Mesendoderm (in vitro differentiated cells): ENCODE measurements at places on chromosomes 6 and 20.
A peak's percentile ranks its signal among the peaks of the same experiment; 100 is the strongest.

DNA sequence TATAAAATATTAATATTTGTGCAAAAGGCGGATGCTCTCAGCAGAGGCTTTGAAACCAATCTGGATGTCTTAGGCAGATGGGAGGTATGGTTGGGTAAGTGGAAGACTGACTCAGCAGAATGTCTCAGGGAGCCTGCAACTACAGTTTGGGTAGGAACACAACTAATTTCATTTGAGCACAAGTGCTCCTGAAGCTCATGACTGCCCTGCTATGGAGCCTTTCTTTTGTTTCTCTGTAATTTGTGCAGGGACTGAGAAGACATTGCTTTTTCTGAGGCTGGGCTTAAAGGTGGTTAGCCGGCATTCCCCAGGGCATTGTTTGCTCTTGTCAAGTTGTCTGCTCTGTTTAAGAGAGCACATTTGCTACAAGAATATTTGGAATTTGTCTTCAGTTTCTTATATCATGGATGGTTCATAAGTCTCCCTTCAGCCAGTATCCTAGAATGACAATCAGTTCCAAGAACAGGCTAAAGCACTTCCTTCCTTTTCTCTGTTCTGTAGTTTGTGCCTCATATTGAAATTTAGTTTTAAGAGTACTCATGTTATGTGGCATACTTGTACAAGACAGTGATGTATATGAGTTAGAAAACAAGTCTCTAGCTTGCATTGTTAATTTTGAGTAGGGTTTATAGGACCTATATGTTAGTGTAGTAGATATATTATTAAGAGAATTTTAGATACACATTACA is 208.3 kb downstream of the ZFAND3 start:
- DNase-seq: peak; percentile 39

DNA sequence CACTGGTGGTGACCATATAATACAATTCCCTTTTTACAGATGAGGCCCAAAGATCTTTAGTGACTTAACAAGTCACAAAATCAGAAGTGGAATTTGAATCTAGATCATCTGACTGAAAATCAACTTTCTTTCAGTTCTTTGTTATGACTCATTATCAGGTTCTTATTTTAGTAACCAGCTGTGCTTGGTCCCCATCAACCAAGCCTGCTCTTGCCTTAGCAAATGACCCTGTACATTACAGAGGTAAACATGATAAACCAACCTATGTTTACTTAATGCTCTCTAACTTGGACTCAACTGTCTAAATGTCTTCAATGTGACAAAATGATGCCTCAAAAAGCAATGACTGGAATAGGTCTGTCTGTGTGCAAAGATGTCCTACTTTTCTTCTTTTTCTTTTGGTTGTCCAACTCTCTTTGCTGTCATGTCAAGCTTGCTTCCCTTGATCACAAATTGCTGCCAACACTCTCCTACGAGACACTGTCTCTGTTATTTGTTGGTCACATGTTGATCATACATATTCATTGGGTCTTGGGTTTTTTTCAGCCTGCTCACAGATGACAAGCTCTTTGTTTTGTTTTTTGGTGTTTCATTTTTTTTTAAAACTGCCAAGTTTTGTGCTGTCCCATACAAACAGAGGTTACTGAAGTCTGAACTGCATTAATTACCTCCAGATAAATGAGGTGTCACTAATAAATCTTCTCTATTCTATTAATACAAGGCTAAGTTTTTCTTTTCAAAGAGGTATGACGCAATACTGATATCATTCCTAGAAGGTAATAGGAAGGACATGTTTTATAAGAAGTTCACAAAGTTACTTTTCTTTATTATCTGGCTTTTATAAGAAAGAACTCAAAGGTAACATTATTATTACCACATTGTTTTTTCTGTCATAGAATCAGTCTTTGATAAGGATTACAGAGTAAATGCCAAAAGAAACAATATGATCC is 62.2 kb upstream of the PLN start:
- DNase-seq: no peak

- peak; percentile 75 for DNase-seq
Observed at GRCh38 chr20:22586645-22587310, 2.4 kb upstream of the FOXA2 start.

GRCh38 chr6:167403427-167403826 is 78.5 kb downstream of the TTLL2 start:
- DNase-seq: no peak

DNA sequence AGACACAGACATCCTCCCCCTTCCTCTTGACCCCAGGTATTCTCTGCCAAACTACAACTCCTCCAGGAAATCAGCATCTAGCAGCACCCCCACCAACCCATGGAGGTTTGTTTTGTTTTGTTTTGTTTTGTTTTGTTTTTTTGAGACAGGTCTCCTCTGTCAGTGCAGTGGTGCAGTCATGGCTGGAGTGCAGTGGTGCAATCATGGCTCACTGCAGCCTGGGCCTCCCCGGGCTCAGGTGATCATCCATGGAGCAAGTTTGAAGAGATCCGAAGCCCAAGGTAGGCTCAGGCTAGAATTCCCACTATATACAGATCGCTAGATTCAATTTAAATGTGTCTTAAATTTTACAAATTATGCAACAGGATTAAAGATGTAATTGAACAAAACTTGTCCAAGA is 518.2 kb upstream of the ARID1B start:
- no peak for DNase-seq

DNA sequence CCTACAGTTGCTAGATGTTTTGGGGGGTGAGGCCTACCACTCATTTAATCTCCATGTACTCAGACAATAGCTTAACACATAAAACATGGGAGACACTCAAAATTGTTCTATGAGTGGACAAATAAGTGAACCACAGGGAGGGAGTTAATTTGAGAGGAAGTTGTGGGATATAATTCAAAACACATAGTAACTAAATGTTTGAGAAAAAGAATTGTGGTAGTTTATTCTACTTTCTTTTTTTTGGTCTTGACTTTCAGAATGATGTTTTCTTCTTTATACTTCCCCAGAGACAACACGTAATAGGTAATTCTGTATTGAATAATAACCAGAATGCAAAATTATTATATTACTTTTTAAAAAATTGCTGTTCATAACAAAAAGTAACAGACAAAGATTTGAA is 453.8 kb downstream of the RFPL4B start:
- no peak for DNase-seq

DNA sequence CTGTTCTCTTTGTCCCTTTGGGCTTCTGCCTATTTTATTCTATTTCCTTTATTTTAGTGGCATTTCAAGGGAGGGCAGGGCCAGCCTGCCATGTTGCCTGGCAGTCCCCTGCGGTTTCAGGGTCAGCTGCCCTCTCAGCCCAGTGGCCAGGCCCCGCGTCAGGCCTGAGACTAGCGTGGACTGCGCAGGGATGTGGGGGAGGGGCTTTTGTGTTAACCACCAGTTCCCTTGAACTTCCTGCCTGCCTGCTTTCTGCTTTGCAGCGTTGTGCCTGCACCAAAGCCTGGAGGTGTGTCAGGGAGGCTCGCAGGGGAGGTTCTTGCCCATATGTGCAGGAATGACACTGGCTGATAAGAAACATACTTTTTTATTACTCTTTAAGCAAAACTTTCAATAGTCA is 157.6 kb downstream of the SLC35B3 start:
- peak; percentile 22 for DNase-seq
